ENCODE measurements at places on chromosomes 7 and 10.

DNA sequence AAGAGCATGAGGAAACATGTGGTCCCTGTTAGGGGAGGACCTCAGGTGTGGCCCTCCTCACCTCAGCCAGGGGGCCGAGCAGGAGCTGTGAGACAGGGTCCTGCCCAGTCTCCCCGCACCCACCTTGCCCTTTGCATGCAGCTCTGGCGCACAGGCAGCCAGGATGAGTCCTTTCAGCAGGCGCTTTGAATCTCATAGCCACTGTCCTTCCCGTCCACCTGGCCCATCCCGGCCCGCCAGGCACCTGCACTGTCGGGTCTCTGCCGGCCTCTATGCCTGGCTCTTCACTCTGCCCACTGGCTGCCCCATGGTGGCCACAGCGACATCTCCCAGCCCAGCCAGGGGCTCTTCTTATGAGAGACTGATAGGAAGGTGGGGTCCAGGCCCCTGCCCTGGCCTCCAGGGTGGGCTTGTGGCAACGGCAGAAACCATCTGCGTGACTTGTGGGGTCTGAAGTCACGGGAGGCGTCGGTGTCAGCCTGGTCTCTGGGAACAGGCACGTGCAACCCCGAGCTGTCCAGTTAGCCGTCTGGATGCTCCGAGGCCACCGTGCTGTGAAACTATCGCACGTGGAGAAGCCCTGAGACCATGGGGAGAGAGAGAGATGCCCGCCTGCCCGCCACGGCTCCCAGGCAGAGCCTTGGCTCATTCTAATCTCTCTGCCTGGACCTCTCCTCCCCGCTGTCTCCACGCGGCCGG, 37.4 kb downstream of the FOXL3 start:
- no peak for DNase-seq

- no peak for DNase-seq
Observed at GRCh38 chr7:99762680-99763327, 21.2 kb downstream of the CYP3A4 start.

DNA sequence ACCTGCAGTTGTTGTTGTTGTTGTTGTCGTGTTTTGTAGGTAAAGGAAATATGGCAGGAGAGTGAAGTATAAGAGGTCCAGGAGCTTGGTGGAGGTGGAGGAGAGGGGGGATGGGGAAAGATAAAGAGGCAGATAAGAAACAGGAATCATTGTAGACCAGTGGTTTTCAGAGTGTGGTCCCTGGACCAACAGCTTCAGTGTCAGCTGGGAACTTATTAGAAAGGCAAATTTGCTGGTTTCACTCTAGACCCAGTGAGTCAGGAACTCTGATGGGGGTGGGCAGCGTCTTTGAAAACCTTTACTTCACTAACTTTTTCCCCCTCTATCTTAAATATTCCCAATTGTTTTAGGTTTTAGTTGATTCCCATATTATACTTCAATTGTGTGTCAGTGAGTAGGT, 241.5 kb downstream of the AUTS2 start:
- DNase-seq, result no peak

- no peak for DNase-seq
Observed at GRCh38 chr10:72321248-72322029, 33.3 kb downstream of the DNAJB12 start.

DNA sequence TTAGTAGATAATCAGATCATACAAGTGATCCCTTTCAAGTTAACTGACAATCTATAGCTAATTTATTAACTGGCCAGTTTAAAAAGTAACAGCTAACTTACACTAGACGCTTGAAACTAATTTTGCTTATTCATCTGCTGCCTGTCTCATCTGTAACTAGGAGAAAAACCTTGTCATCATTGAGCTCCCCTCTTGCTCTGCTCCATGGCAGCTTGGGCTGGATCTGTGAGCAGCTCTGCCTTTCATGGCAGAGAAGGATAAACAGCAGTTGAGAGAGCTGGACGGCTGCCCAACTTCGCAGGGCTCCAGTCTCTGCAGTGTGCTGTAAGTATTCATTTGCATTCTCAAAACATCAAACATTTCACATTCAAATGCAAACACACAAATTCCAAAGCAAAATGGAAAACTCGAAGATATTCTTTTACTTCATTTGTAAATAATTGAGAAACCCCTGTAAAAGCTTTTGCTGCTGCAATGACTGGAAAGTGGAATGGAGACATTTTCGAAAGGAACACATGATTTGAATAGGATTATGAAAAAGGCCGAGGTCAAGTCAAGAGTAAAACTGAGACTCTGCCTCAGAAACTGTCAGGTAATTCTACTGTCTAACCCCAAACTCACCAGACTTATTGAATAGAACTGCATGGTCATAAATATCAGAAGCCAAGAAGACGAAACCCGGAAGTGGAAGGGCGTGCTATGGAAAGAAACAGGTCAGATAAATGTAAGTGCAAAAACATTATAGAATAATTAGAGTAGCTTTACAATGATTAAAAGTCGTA, 17.6 kb downstream of the SLC35B4 start:
- DNase-seq, result peak; percentile 91
